Stimulated activated CD4-positive, alpha-beta T cell treated with anti-CD3 and anti-CD28 coated beads, TNF-alpha, amount 100 ng/mL, for 1 hour (primary cell): ENCODE measurements at places on chromosomes 12 and 14.

- no peak for DNase-seq
Observed at GRCh38 chr14:90263748-90264449, 7.5 kb downstream of the PSMC1 start.

- no peak for DNase-seq
Observed at GRCh38 chr12:118734266-118734665, 247.1 kb upstream of the SRRM4 start.

GRCh38 chr12:113130457-113131135 lies 5.0 kb downstream of the RASAL1 start:
- no peak for DNase-seq

- peak; percentile 46 for DNase-seq
Observed at GRCh38 chr12:47216150-47216677, 136.5 kb upstream of the AMIGO2 start.

DNA sequence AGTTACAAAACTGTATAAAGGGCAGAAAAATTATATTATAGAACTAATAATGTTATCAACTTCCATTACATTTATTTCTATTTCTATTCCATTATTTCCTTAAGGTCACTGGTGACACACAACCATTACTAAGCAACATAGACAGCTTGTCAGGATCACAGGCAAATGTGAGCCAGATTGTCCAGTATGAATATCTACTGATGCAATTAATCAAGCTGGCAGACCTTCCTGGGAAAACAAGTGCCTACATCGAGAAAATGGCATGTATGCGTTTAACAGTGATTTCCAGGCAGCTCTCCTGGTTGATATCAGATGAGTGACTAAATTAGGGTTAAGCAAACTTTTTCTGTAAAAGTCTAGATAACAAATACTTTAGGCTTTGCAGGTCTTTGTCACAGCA lies 36.9 kb upstream of the TSPAN8 start:
- DNase-seq = no peak

GRCh38 chr12:129467726-129468125 lies 436.1 kb downstream of the TMEM132D start:
- DNase-seq = no peak

DNA sequence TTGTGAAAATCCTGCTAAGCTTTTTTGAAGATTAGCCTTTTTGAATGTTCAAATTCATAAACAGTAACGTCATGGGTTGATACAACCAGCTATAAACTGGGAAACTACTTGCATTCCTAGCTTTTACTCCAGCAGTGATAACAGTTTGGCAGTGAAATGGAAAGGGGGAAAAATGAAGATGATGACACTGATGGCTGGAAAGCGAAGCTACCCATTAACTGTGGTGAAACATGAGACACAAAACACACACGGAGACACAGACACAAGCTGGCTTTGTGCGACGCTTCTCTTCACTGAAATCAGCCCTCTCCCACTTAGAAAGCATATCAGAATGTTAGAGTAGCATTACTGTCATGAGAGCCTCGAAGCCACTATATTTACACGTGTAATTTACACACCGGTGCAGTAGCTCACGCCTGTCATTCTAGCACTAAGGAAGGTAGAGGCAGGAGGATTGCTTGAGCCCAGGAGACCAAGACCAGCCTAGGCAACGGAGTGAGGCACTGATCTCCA lies 15.7 kb downstream of the VPS37B start:
- DNase-seq = no peak

DNA sequence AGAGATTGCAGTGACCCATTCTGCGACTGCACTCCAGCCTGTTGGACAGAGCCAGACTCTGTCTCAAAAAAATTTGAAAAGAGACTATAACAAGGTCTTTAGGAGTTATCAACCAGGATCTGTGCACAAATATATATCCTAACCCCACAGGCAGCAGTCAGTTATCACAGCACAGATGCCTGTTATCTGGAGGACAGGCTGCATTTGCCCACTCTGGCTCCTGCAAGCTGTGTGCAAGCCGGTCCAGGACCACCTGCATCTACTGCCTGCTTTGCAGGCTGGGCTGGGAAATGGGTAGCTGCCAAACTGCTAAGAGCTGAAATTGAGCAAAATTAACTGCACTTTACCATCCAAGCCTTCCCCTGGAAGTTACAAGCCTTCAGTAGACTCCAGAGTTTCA lies 21.4 kb upstream of the RCOR1 start:
- DNase-seq = no peak

GRCh38 chr14:44963775-44964380 lies 1.9 kb downstream of the TOGARAM1 start:
- no peak for DNase-seq
